ENCODE measurements at places on chromosomes 3 and 15.

- no peak for DNase-seq
Observed at GRCh38 chr3:18389108-18389733, 35.9 kb downstream of the SATB1 start.

- DNase-seq, result no peak
Observed at GRCh38 chr3:143171141-143171980, 51.8 kb downstream of the CHST2 start.

GRCh38 chr15:85155360-85155759 is 173.7 kb downstream of the PDE8A start:
- no peak for DNase-seq

GRCh38 chr3:160041465-160041864 is 52.8 kb downstream of the IL12A start:
- DNase-seq, result no peak

GRCh38 chr15:43511012-43511885 is 6.2 kb upstream of the MAP1A start:
- DNase-seq, result no peak

Data from activated T-cell treated with anti-CD3 and anti-CD28 coated beads for 48 hours (primary cell).